ENCODE measurements at places on chromosomes 4 and X.

- DNase-seq = peak; percentile 65
Observed at GRCh38 chr4:4995103-4995907, 24.0 kb downstream of the CYTL1 start.

DNA sequence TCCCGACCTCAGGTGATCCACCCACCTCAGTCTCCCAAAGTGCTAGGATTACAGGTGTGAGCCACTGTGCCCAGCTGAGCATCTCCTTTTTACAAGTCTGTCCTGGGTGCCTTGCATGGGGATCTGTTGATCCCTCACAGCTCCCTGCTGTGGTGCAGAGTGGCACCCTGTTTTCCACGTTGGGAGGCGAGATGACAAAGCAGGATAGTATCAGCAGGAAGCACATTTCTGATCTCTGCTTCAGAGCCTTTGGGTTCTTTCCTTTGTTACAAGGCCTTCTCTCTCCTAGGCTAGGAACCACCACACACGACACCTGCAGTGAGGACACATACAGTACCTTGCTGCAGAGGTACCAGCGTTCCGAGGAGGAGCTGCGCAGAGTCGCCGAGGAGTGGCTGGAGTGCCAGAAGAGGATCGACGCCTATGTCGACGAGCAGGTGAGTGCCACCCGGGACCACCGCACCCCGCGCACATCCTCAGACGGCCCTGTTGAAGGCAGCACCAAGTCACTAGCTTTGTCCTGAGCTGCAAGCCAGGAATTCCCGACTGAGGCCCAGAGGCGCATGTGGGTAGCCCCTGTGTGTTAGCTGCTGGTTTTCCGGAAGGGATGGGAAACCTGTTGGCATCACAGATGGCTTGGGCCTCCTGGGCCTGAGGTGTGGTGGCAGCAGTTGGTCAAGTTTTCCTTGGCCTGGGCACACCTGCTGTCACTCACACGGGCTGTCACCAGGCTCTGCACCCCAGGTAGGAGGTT lies 109.6 kb downstream of the TNIP2 start:
- DNase-seq = no peak

DNA sequence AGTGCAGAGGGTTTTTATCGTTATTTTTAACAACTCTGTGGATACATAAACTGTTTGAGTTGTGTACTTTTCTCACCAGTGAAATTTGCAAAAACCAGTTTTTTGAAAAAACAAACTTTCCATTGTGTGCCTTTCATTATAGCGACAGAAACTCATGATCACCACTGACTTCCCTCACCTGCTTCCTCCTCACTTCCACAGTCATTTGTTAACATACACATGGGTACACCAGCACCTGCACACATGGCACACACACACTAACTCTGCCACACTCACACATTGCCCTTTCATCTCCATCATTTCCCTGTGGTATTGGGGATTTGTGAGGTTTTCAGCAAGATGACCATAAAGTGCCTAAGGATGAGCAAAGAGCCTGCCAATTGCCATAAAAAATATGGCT lies 20.6 kb downstream of the CLDN22 start:
- DNase-seq = no peak

DNA sequence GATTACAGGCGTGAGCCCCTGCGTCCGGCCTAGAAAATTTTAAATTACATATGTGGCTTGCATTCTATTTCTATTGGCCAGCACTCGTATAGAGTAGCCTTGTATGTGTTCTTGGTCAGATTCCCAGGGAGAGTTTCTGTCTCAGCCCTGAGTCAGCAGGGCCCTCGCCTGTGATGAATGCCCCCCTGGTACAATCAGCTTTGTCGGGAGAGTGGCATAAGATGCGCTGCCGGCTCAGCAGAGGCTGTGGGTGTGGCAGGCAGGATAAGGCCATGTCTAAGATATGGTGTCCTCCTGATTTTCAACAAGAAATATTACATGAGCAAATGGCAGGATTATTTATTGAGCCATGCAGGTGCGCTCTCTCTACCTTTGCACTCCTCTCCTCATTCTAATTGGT lies 1.6 kb upstream of the REELD1 start:
- no peak for DNase-seq

- no peak for DNase-seq
Observed at GRCh38 chrX:55167124-55167803, 52.9 kb upstream of the PAGE5 start.

- DNase-seq = no peak
Observed at GRCh38 chrX:105098812-105099211, 121.7 kb downstream of the TEX13A start.

DNA sequence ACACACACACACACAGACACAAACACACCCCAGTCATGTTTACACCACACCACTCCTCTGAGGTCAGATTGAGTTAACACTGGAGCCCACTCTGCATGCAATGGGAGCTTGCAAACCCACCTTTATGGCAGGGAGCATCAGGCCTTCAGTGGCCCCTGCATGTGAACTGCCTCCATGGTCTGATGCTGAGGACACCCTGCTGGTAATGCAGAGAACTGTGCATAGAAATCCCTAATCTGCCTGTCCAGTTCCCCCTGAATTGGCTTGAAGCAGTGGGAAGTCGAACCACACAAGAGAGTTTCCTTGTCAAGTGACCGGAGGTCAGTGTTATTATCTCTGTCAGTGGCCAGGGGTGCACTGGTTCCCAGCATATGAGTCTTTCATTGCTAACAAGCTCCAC lies 59.8 kb downstream of the ANOS1 start:
- no peak for DNase-seq

DNA sequence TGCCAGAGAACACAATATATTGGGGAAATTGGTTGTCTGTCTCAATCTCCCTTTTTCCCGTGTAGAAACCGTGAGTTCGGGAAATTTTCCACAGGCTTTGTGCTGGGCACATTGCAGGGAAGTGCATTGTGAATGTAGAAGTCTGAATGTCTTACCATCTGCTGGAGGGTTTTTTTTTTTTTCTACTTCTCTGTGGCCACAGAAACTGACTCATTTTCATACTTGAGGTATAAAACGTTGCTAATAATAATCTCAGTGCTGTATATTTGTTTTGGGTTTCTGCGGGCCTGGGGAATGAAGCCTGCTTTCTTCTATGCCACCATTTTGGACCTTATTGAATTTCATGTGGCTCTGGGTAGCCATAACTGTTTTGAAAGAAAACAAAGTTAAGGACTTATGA lies 1001.2 kb downstream of the STIM2 start:
- DNase-seq = no peak

DNA sequence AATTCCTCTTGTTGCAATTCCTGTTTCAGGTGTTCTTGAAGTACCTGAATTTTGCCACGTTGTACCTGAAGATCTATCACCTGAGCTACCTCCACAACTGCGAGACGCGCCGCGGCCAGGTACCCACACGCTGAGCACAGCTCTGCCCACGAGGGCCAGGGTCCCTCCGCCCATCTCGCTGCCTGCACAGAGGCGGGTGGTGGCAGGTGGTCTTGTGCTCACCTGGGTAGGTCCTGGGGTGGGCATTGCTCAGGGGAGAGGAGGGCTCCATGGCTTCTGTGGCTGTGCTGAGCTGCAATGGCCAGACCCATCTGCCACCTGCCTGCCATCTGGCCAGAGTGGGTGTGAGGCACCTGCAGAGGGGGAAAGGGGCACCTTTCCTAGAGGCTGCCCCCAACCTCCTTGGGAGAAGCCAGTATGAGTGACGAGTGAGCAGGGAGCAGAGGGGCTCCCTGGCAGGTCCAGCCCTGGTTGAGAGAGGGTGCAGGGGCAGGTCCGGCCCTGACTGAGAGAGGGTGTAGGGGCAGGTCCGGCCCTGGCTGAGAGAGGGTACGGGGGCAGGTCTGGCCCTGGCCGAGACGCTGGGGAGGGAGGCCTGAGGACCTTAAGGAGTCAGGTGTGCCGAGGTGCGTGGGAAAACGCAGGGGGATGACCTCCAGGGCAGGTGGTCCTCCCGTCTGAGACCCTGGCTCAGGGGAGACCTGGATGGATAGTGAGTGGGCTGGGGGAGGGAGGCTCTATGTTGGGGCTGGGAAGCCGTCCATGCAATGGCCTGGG lies 10.7 kb downstream of the PDE6B start:
- no peak for DNase-seq

DNA sequence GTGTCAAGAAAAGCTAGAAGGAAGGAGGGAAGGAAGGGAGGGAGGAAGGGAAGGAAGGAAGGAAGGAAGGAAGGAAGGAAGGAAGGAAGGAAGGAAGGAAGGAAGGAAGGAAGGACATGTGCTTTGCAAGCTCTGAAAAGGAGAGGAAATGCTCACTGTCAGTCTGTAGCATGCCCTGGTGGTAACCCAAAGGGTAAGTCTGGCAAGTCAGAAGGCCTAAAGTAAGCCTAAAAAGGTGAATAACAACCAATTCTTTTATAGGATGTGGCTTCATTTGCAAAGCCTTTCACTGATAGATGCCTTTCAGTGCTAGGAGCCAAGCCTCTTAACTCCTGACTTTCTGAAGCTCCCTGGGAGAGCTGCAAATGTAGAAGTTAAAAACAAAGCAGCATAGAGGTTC lies 542.6 kb downstream of the CFAP47 start:
- DNase-seq = no peak
